ENCODE measurements at places on chromosomes 11 and 22. TPM values are rescaled to one million over a fixed set of nuclear protein-coding genes. Genes with fewer than 3 reads are reported as not detected.

Gene ASRGL1
- total RNA-seq, result 22.6 TPM

Gene BIK
- not detected for total RNA-seq

Gene OR51B4
- not detected for total RNA-seq

Gene IGF2
- total RNA-seq, result 148 TPM

Gene MRGPRX3
- total RNA-seq, result not detected

Gene ALG12
- 12.5 TPM for total RNA-seq

Gene AIFM3
- total RNA-seq, result 2.1 TPM

- DNase-seq, result no peak
Measured at GRCh38 chr22:26702906-26703830, 45.8 kb downstream of the MIAT start.

DNA sequence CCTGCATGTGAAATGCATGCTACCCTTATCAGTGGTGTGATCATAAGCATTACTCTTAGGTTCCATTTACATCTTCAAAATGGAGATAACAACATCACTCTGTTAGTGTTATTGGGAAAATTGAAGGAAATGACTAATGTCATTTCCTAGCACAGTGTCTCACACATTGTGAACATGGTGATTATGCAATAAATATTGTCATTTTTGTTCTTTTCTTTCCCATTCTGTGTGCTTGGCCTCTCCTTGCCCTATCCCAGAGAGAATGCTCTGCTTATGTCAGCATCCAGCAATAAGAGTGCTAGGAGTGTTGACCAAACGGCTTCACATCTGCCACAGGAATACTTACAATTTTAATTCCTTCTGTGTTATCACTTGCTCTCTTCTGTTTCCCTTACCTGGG is 1024.1 kb upstream of the CCDC90B start:
- no peak for DNase-seq

GRCh38 chr22:26597026-26597425 is 7.1 kb upstream of the TPST2 start:
- DNase-seq, result no peak

DNA sequence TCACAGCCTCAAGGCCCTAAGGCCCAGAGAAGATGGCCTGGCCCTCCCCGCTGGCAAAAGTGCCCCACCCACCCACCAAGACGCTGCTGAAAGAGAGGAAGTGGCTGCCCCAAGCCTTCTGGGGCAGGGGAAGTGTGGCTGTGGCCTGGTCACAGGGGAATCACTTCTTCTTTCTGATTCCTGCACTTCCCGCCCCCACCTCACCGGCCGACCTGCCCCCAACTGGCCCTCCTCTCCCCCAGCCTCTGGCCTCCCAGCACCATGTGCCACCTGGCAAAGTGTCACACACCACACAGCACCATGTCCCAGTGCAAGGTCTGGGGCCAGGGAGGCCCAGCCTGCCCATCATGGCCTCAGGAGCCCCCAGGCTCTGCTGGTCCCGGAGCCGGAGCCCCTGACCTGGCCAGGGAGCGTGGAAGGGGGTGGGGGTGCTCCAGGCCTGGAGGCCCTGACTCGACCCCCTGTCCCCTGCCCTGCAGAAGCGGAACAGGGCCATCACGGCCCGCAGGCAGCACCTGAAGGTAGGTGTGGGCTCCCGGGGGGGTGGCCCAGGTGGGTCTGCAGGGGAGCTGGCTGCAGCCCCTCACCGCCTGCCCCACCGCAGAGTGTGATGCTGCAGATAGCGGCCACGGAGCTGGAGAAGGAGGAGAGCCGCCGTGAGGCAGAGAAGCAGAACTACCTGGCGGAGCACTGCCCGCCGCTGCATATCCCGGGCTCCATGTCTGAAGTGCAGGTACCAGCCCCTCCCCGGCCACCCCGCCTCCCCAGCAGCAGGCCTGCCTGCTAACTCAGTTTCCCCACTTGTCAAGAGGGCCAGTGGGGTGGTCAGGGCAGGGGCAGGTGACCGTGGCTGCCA is 1.4 kb downstream of the TNNI2 start:
- DNase-seq, result no peak

DNA sequence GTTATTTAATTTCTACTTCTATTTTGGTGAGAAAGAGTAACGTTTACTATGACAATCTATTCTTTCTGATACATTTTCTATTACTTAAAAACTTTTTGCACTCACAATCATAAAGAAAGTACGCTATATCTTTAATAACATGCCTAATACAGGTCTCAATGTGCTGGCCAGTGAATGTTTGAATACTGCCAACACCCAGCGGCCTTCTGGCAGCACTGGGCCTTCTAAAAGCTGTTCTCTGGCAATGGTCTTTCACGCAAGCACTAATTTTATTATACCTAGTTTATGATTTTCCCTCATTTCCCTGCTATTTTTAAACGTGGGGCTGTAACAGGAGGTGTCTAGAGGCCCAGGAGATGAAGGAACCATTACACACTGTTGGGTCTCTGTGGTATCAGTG is 349.8 kb upstream of the PITPNB start:
- DNase-seq, result no peak

DNA sequence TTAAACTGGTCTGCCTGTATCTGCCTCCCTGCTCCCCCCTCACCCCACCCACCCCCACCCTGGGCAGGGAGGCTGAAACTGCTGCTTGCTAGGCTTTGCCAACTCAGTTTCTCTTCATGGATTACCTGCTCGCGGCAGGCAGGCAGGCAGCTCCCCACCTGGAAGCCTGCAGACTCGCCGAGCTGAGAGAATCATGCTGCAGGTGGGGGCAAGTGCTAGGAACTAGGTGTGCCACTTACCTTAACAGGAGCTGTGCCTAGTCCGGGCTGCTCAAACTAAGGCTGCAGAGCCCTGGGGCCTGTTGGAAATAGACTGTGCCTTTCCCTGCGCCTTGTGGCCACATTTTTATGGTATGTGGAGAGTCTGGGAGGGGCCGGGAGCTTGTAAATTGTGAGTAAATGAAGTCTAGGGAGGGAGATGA is 30.3 kb downstream of the MARK2 start:
- DNase-seq, result no peak

DNA sequence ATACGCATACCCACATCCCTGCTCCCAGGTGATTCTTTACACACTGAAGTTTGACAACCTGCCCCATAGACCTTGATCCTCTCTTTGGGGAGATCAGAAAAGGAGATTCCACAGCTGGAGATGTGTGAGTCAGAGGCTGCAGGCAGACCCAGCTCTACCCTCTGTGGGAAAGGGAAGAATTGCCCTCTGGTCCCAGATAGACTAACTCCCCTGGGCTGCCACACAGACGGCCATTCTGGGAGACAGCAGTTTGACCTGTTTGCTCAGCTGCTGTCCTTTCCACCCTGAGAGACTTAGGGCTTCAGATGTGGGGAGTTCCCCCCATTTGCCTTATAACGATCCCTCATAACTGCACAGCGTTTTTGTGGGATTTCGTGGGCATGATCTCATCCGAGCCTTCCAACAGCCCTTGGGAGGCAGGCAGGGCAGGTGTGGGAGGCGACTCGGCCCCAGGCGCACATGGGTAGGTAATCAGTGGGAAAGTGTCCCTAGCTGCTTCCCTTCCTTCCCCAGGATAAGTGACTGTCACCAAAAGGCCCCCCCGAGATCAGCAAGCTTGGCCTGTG is 14.1 kb downstream of the FAM83F start:
- DNase-seq, result no peak

DNA sequence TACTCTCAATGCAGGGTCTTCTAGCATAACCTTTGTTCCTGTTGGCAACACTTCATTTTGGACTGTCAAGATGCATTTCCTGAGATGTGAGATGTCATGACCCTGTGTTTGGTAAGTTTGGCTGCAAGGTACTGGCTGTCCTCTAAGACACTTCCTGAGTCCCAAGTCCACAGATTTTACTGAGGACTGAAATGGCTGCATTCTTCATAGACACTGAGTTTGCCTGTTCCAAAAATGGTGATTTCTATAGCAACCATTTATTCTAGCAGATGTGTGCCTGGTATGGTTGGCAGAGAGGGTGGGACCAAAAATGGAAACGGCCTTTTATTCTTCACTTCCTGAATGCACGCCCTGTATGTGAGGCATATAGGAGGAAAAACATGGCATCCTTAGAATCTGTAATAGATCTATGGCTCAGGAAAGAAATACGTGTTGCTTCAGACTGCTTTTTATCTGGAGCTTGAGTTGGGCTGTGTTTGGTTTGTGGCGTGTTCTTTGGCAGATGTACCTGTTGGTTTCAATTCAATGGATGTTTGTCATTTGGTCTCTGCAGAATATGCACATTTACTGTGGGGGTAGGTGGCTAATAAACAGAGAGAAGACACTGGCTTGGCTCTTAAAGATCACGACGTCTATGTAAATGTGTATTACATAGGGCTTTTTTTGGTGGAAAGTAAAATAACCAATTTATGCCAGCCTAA is 62.4 kb downstream of the ZBTB16 start:
- DNase-seq, result no peak

- no peak for DNase-seq
Measured at GRCh38 chr11:120539667-120540369, 28.3 kb downstream of the GRIK4 start.

DNA sequence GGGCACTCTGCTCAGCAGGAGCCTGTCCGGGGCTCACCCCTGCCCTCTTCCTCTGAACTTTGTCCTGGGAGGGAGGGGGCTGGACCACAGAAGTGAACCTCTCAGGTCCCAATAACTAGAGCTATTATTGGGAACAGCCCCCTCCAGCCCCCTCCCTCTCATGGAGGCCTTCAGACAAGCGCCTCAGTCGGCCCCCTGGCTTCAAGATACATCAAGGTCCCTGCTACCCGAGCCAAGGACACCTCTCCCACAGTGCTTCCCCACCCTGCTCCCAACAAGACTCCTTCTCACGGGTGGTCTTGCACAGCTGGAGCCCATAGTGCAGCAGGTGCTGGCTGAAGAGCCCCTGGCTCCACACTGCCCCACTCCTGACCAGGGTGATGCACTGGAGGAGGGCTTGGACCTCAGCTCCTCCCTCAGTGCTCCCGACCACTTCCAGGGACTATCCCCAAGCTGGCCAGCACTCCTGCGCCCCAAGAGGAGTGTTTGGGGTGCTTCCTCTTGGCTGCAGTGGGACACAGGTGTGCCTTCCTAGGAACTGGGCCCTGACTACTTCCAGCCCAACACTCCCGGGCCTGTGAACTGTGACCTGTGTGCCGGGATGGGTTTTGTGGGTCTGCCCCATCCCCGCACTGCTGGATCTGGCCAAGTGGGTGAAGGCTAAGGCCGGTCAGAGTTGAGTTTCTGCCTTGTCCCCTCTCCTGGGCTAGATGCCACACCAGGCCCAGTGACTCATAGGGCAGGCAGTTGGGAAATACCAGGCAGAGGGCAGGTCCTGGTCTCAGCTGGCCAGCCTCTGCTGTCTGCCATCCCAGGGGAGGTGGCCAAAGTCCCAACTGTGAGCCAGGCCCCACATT is 2.2 kb downstream of the PNPLA2 start:
- DNase-seq, result no peak

GRCh38 chr11:120303004-120303637 is 22.0 kb upstream of the TLCD5 start:
- no peak for DNase-seq

GRCh38 chr11:125166764-125167291 is 2.3 kb downstream of the PKNOX2 start:
- DNase-seq, result peak; percentile 80

DNA sequence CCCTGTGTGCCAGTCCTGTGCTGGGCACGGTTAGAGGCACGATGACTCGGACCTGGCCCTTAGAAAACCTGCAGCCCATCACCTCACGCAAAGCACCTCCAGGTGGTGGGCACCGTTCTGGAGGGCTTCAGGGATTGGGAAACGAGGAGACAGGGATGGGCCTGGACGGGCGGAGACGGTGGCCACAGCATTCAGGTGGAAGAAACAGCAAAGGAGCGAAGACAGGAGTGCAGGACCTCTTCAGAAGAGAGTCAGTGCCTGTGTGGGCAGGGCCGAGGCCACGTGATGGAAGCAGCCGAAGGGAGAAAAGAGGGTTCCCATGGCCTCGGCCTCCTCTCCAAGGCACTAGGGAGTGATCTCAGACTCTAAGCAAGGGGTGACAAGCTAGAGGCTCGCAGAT is 8.1 kb upstream of the SLC22A12 start:
- DNase-seq, result no peak

GRCh38 chr22:44385781-44386180 is 73.0 kb upstream of the SHISAL1 start:
- DNase-seq, result no peak

GRCh38 chr22:27612115-27612514 is 189.4 kb downstream of the MN1 start:
- no peak for DNase-seq

DNA sequence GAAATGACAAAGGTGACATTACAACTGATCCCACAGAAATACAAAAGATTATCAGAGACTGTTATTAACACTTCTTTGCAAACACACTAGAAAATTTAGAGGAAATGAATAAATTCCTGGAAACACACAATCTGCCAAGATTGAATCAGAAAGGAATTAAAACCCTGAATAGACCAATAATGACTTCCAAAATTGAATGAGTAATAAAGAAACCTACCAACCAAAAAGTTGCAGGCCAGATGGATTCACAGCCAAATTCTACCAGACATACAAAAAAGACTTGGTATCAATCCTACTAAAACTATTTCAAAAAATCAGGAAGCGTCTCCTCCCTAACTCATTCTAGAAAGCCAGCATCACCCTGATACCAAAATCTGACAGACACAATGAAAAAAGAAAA is 17.2 kb downstream of the RAB38 start:
- DNase-seq, result no peak

- peak; percentile 49 for DNase-seq
Measured at GRCh38 chr11:72234920-72235319, 9.1 kb downstream of the PHOX2A start.

DNA sequence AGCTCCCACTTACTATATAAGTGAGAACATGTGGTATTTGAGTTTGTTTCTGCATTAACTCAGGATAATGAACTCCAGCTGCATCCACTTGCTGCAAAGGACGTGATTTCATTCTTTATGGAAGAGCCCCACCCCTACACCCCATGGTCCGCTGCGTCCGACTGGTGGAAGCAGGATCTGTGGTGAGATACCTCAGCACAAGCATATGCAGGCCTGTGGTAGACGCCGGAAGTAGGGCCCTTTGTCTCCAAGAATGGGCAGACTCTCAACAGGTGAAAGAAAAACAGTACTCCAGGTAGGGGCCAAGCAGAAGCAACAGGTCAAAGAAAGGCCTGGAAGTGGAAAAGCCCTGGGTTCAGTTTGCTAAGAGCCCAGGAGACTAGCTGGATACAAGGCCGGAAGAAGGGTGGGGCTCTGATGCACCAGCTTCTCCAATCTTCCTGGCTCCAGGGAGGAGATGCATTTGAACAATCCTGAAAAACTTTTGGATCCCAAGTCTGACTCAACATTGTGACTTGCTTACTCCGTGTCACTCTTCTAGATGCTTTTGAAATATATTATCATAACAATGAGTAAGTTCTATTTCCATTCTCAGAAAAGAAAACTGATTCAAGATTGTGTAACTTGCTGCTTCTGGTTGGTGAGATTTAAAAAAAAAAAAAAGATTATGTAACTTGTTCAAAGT is 30.4 kb downstream of the NEAT1 start:
- peak; percentile 49 for DNase-seq

GRCh38 chr11:64086258-64087123 is 50.8 kb downstream of the FLRT1 start:
- no peak for DNase-seq

GRCh38 chr11:33262011-33262645 is 4.9 kb downstream of the HIPK3 start:
- no peak for DNase-seq

GRCh38 chr22:38271927-38272372 is 860 bp downstream of the TMEM184B start:
- DNase-seq, result no peak
